ENCODE measurements at places on chromosomes 16 and 17. TPM values are rescaled to one million over a fixed set of nuclear protein-coding genes. Genes with fewer than 3 reads are reported as not detected.

Gene CASKIN2
- total RNA-seq: 63.4 TPM

- no peaks in the 10 kb centered on the region for H3K27me3 ChIP-seq
- no peaks in the 10 kb centered on the region for H3K36me3 ChIP-seq
- peak overlapping the region; percentile 59 for H3K27ac ChIP-seq
These were observed 522 bp upstream of the GLG1 start for GRCh38 chr16:74607310-74607961.

- H3K4me1 ChIP-seq: peaks cover 2% of the 10 kb centered on the region
- H3K27me3 ChIP-seq: no peaks in the 10 kb centered on the region
- H3K4me3 ChIP-seq: peak overlapping the region; percentile 99
- H3K36me3 ChIP-seq: no peaks in the 10 kb centered on the region
- DNase-seq: no peak
These were observed 2.0 kb downstream of the LUC7L3 start for GRCh38 chr17:50721194-50722010.

Gene SHISA6
- 0.13 TPM for total RNA-seq

DNA sequence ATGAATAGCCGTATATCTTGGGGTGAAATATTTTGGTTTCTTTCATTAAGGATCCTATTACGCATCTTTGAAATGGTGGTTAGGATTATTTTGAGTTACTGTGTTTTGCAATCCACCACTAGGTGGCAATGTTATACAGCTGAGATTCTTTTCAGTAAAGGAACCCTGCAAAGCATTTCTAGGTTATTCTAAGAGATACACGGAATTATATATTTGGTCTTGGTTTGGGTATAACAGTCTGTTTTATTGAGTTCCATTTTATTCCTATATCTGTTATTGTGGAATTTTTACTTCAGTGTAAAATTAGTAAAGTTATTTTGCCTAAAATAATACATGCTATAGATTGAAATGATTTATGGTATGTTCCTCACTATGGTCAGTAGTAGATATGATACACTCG, 62.9 kb upstream of the CPHXL start:
- no peaks in the 10 kb centered on the region for H3K27me3 ChIP-seq
- no peaks in the 10 kb centered on the region for H3K4me1 ChIP-seq
- H3K4me3 ChIP-seq: no peak overlapping the region
- no peak for DNase-seq
- H3K36me3 ChIP-seq: no peaks in the 10 kb centered on the region
- H3K27ac ChIP-seq: no peak overlapping the region

Gene RARA
- 88.3 TPM for total RNA-seq

Gene SOX9
- 4.7 TPM for total RNA-seq

- no peaks in the 10 kb centered on the region for H3K36me3 ChIP-seq
- no peaks in the 10 kb centered on the region for H3K27me3 ChIP-seq
- H3K4me1 ChIP-seq: no peaks in the 10 kb centered on the region
- no peak overlapping the region for H3K27ac ChIP-seq
- DNase-seq: peak; percentile 68
These were observed 173.9 kb downstream of the LAT start for GRCh38 chr16:29158785-29159184.

- no peak for DNase-seq
- no peak overlapping the region for H3K4me3 ChIP-seq
- H3K27me3 ChIP-seq: peaks cover 1% of the 10 kb centered on the region
- no peaks in the 10 kb centered on the region for H3K36me3 ChIP-seq
- no peaks in the 10 kb centered on the region for H3K4me1 ChIP-seq
- no peak overlapping the region for H3K27ac ChIP-seq
These were observed 376.1 kb upstream of the ERCC4 start for GRCh38 chr16:13543850-13544249.

- H3K36me3 ChIP-seq: no peaks in the 10 kb centered on the region
- H3K27me3 ChIP-seq: no peaks in the 10 kb centered on the region
- no peak overlapping the region for H3K27ac ChIP-seq
These were observed 168.0 kb upstream of the IRX3 start for GRCh38 chr16:54454616-54455015.

DNA sequence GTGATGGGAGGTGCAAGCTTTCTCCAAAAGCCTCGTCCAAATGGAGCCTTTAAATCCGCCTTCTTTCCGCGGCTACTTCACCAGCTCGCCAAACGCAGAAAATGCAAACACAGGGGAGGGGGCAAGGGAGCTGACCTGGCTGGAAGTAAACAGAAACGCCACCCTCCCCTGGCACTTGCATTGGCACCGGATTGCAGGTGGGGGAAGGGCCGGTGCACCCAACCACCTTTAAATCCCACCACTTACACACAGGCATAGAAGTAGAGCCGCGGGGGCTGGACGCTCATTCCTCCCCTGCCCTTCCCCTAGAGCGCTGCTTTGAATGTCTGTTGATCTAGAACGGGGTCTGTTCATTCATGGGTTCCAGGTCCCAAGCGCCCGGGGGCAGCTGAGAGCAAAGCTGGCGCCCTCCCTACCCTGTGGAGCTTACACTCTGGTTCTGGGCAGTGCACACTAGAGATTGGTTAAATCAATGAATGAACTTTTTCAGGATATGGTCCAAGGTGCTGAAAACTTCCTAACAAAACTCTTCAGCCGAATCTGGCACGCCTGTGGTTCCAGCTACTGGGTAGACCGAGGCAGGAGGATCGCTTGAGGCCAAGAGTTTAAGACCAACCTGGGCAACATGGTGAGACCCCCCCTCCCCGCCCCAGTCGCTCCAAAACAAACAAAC, 920 bp upstream of the ZCCHC14 start:
- H3K27ac ChIP-seq: no peak overlapping the region
- H3K4me1 ChIP-seq: no peaks in the 10 kb centered on the region
- no peaks in the 10 kb centered on the region for H3K36me3 ChIP-seq
- H3K27me3 ChIP-seq: no peaks in the 10 kb centered on the region
- no peak overlapping the region for H3K4me3 ChIP-seq

- H3K27ac ChIP-seq: no peak overlapping the region
- no peaks in the 10 kb centered on the region for H3K36me3 ChIP-seq
- H3K4me3 ChIP-seq: no peak overlapping the region
- DNase-seq: peak; percentile 72
- H3K27me3 ChIP-seq: no peaks in the 10 kb centered on the region
- no peaks in the 10 kb centered on the region for H3K4me1 ChIP-seq
These were observed 37.1 kb downstream of the OR1D5 start for GRCh38 chr17:3026125-3026855.

GRCh38 chr16:72468582-72468981, 296.6 kb upstream of the PMFBP1 start:
- no peak overlapping the region for H3K4me3 ChIP-seq
- no peaks in the 10 kb centered on the region for H3K27me3 ChIP-seq
- H3K4me1 ChIP-seq: no peaks in the 10 kb centered on the region
- DNase-seq: no peak
- no peak overlapping the region for H3K27ac ChIP-seq

- H3K27ac ChIP-seq: no peak overlapping the region
- H3K36me3 ChIP-seq: no peaks in the 10 kb centered on the region
- no peaks in the 10 kb centered on the region for H3K27me3 ChIP-seq
- H3K4me1 ChIP-seq: no peaks in the 10 kb centered on the region
- no peak for DNase-seq
These were observed 49.7 kb downstream of the SMG6 start for GRCh38 chr17:2253768-2254406.

DNA sequence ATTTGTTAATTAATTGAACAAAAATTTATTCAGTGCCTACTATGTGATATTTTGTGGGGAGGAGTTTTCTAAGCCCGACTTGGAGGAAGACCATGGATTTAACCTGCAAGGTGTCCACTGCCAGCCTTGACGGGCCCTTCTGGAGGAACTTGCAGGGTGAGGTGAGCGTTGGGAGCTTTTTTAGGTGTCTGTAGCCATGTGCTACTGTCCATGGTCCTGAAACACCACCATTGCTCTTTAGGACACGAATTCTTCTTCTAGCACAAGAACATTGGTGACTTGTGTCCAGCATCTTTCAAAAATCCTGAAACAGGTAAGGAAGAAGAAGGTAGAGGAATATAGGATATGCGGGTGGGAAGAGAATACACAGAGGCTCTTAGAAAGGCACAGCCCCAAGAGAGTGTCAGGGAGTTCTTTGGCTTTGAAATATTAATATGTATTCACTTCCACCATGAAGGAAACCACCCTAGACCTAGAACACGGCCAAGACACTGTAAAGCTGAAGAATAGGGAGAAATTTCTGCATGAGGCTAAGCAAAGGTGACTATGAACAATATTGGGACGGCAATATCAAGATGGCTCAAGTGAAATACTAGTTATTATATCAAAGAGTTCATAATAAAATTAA, 27.9 kb upstream of the OR4D1 start:
- no peaks in the 10 kb centered on the region for H3K27me3 ChIP-seq
- no peaks in the 10 kb centered on the region for H3K36me3 ChIP-seq
- no peak overlapping the region for H3K27ac ChIP-seq
- H3K4me3 ChIP-seq: no peak overlapping the region
- DNase-seq: peak; percentile 44

Gene SLC38A8
- not detected for total RNA-seq

DNA sequence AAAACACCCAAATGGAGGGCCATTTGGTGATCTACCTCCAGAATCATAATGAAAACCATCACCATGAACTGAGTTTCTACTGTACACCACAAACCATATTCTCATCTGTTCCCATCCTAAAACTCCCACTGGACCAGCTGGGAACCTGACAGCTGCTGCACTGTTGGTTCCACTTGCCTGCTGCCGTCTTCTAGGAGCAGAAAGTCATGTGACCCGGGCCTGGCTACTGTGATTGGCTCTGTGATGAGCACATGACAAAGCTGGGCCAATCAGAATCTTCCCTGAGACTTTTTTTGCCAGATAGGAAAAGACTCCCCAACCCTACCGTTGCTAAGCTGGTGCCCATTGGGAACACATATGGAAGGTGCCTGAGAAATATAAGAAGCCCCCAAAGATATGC, 264.2 kb downstream of the MRTFB start:
- DNase-seq: no peak
- H3K27me3 ChIP-seq: no peaks in the 10 kb centered on the region
- no peaks in the 10 kb centered on the region for H3K4me1 ChIP-seq
- no peak overlapping the region for H3K27ac ChIP-seq
- no peaks in the 10 kb centered on the region for H3K36me3 ChIP-seq

DNA sequence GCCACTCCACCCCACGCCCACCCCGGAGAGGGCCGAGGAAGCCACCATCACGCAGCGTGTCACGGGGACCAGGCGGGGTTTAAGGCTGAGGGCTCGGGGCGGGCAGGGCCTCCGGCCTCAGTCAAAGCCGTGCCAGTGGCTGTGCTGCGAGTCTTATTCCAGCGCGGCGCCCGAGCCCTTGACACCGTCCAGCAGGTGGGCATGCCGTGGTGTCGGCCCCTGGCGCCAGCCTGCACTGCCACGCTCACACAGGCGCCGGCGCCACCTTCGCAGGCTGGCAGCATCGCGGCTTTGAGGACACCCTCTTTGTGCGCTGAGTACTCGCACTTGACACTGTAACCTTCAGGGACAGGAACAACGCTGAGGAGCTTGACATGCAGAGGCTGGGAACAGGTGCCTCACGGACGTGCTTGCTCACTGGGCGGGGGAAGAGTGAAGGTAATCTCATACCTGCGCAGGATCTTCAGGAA, 34.0 kb upstream of the ZNF629 start:
- no peak overlapping the region for H3K4me3 ChIP-seq
- no peaks in the 10 kb centered on the region for H3K4me1 ChIP-seq
- H3K27ac ChIP-seq: no peak overlapping the region
- no peak for DNase-seq
- H3K36me3 ChIP-seq: no peaks in the 10 kb centered on the region

- no peak for DNase-seq
- no peaks in the 10 kb centered on the region for H3K27me3 ChIP-seq
- no peak overlapping the region for H3K4me3 ChIP-seq
- no peak overlapping the region for H3K27ac ChIP-seq
- no peaks in the 10 kb centered on the region for H3K4me1 ChIP-seq
These were observed 88.7 kb downstream of the FOXL1 start for GRCh38 chr16:86667035-86667434.

DNA sequence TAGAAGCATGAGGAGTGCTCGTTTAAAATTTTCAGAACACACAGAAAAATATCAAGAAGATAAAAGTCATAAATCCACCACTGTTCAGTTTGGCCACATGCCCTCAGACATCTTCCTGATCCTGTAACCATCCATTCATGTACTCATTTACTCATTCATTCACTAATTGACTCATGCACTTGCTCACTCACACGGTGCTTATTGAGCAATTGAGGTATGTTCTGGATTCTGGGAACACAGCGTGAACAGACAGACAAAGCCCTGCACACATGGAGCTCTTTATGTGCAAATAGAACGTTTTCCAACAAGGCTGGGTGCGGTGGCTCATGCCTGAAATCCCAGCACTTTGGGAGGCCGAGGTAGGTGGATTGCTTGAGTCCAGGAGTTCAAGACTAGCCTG, 10.2 kb upstream of the NATD1 start:
- no peak overlapping the region for H3K27ac ChIP-seq
- DNase-seq: no peak
- H3K27me3 ChIP-seq: no peaks in the 10 kb centered on the region
- no peaks in the 10 kb centered on the region for H3K4me1 ChIP-seq

GRCh38 chr17:65055708-65056638, 567 bp downstream of the GNA13 start:
- peak overlapping the region; percentile 75 for H3K4me3 ChIP-seq
- no peaks in the 10 kb centered on the region for H3K27me3 ChIP-seq
- no peaks in the 10 kb centered on the region for H3K36me3 ChIP-seq
- DNase-seq: peak; percentile 86

DNA sequence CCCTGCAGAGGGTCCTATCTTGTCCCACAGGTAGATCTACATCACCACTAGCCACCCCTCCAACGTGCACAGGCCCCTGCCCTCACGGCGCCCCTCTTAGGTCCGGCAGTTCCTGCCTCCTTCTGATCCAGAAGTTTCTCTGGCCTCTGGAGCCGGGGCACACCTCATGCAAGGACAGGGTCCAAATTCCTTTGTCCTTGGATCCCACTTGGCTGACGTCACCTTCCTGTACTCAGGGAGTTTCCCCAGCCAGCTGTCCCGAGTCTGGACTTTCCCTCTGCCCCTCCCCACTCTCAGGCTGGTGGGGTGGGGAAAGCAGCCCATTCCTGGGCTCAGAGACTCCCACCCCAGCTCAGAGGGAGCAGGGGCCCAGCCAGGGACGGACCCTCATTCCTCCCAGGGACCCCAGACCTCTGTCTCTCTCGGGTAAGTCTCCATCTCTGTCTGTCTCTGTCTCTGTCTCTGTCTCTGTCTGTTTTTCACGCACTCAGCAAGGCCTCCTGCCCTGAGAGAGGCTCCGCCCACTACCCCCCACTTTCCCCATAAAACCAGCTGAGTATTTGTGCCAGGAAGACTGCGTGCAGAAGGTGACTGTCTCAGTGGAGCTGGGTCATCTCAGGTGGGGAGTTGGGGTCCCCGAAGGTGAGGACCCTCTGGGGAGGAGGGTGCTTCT, at the start of gene IL32:
TSS of gene IL32 (plus strand) at position 572 of the 673 bp plus-strand sequence. CDS start 172 bp downstream, outside the sequence.
- peak; percentile 77 for DNase-seq
- H3K4me3 ChIP-seq: no peak within 1 kb of the TSS
- H3K4me1 ChIP-seq: no peaks in the 10 kb centered on the region
- H3K27me3 ChIP-seq: no peaks in the 10 kb centered on the region
- no peaks in the 10 kb centered on the region for H3K36me3 ChIP-seq

GRCh38 chr16:30651124-30652004, 604 bp downstream of the PRR14 start:
- H3K4me3 ChIP-seq: peak overlapping the region; percentile 82
- no peaks in the 10 kb centered on the region for H3K4me1 ChIP-seq
- no peaks in the 10 kb centered on the region for H3K27me3 ChIP-seq
- peak overlapping the region; percentile 58 for H3K27ac ChIP-seq

Gene KRTAP4-1
- not detected for total RNA-seq

- no peaks in the 10 kb centered on the region for H3K36me3 ChIP-seq
- peak overlapping the region; percentile 9 for H3K27ac ChIP-seq
- DNase-seq: no peak
These were observed 9.6 kb upstream of the BCAR1 start for GRCh38 chr16:75260851-75261589.

Gene TEDC2
- 0.84 TPM for total RNA-seq

Gene KCNJ18
- total RNA-seq: not detected

GRCh38 chr17:7357381-7357780, 2.4 kb downstream of the TMEM95 start:
- no peaks in the 10 kb centered on the region for H3K36me3 ChIP-seq
- H3K4me1 ChIP-seq: peaks cover 7% of the 10 kb centered on the region
- DNase-seq: no peak
- no peak overlapping the region for H3K27ac ChIP-seq
- no peak overlapping the region for H3K4me3 ChIP-seq
